ENCODE measurements at places on chromosomes 16 and 17.

GRCh38 chr16:4606354-4606753 is 8.3 kb downstream of the UBALD1 start:
- no peaks in the 10 kb centered on the region for H3K36me3 ChIP-seq
- H3K4me1 ChIP-seq = peaks cover 1% of the 10 kb centered on the region
- no peak for DNase-seq
- no peaks in the 10 kb centered on the region for H3K27me3 ChIP-seq
- no peak overlapping the region for H3K27ac ChIP-seq

- no peaks in the 10 kb centered on the region for H3K36me3 ChIP-seq
- peaks cover 12% of the 10 kb centered on the region for H3K4me1 ChIP-seq
- H3K27me3 ChIP-seq = peaks cover 58% of the 10 kb centered on the region
These were observed 1.9 kb downstream of the ATP1B2 start for GRCh38 chr17:7652388-7653356.

DNA sequence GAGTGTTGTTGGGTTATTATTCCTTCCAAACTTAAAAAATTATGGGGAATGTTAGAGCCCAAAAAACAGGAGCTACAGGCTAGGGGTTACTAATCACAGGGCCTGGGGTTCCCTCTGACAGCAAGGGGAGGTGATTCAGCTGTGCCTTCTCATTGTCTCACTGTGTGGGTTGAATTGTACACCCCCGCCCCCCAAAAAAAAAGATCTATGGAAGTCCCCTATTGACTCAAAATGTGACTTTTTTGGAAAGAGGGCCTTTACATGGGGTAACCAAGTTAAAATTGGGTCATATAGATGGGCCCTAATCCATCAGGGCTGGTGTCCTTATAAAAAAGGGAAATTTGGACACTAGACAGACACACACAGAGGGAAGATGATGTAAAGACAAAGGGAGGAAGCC is 190.2 kb downstream of the SOX9 start:
- no peaks in the 10 kb centered on the region for H3K4me1 ChIP-seq
- no peaks in the 10 kb centered on the region for H3K27me3 ChIP-seq
- no peak for DNase-seq
- no peak overlapping the region for H3K27ac ChIP-seq
- no peaks in the 10 kb centered on the region for H3K36me3 ChIP-seq
- H3K4me3 ChIP-seq = no peak overlapping the region

GRCh38 chr17:9928601-9929333 is 23.7 kb upstream of the RCVRN start:
- H3K27me3 ChIP-seq = no peaks in the 10 kb centered on the region
- DNase-seq = no peak
- no peak overlapping the region for H3K27ac ChIP-seq
